Pulmonary artery endothelial cell (primary cell): ENCODE measurements at places on chromosomes 2 and 18. TPM values are rescaled to one million over a fixed set of nuclear protein-coding genes. Genes with fewer than 3 reads are reported as not detected.

DNA sequence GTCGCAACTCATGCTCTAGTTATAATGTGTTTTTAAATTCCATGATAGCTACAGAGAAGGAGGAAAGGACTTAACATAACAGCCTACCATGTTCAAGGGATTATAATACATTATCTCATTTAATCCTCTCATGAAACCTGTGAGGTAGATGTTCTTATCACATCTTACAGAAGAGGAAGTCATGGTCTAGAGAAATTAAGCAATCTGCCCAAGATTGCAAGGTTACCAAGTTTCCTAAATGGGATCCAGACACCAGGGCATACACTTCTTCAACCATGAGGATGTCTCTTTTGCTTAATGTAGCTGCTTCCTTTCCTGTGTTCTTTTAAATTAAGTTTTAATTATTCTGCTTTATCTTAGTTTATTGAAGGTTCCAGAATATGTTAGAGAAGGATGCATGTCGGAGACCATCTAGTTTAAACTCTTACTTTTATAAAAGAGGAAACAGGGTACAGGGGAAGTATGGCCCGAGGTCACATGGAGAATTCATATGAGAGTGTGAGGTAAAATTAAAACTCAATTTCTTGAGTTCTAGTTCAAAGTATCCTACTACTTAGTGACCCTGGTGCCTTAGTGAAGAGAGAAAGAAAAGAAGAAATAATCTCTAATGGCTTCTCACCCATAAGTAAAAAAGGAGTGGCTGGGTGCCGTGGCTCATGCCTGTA lies 3.6 kb upstream of the IL1A start:
- no peak for DNase-seq

GRCh38 chr2:232592772-232593395 lies 40.5 kb upstream of the EFHD1 start:
- peak; percentile 32 for DNase-seq

DNA sequence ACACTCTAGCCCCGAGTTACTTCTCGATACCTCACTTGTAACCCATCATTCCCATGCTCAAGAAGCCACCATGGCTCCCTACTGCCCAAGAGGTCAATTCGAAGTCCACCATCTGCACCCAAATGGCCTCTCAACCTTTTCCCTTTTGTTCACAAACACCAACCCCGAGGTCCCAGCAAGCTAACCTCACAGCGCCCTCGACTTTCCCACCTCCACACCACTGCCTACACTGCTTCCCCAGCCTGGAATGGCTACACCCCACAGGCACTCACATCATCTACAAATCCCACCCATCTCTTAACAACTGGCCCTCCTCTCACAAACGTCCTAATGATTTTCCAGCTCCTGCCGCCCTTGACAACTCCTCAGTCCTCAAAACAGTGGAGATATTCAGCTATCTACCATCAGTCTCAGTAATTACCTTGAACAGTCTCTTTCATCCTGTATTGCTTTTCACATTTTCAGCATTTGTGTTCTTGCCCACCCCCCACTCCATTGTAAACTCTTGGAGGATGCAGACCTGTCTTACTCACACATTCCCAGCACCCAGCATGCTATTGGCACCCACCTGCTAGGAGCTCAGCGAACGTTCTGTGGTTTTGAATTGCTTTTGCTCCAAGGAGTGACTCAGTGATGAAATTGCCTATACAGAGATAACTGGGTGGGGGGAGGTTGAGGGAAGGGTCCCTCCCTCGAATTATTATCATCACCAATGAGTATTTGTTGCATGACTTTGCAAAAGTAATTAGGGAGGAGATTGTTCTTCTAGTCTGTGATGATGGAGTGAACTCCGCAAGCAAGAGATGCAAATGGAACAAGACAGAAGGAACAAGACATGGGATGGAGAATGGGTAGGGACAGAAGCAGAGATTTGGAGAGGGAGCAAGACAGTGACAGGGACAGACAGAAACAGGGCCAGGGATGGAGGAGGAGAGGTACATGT lies 106.8 kb downstream of the CYP26B1 start:
- no peak for DNase-seq

DNA sequence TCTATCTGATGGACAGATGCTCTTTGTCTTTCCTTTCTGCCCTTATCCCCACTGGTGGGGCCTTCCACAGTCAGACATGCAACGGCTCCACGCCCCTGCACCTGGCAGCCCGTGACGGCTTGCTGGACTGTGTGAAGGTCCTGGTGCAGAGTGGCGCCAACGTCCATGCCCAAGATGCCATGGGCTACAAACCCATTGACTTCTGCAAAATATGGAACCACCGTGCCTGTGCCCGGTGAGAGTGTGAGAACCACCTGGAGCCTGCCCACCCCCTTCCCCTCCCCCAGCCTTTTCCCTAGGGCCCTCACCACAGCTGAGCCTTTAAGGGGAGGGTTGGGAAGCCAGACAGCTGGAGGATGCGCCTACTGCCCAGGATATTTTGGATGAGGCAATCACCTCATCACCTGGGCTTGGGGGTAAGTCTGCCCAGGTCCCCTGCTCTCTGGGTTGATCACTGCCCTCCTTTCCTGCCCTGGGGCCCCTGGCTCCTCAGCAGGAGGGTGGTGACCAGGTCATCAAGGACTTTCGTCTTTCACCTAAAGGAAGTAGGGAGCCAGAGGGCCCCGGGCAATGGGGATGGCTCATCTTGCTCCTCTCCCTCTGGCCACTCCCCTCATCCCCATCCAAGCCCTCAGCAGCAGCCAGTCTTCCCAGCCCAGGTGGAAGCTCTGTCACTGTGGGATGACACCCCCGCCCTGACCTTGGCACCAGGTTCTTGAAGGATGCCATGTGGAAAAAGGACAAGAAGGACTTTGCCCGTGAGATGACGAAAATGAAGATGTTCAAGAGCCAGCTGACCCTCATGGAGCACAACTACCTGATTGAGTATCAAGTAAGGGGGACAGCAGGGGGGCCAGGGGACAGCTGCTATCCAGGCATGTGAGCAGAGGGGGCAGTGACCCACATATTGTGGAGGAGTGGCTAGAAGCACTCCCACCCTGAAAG lies 3.7 kb downstream of the ANKRD53 start:
- DNase-seq = no peak

- DNase-seq = no peak
These were observed 787 bp upstream of the TRIM54 start for GRCh38 chr2:27281442-27281841.

MTCL1 gene
- 17.5 and 28.5 TPM in 2 replicates for total RNA-seq

AP1S3 gene
- total RNA-seq = 3.4 and 7.2 TPM in 2 replicates

DNA sequence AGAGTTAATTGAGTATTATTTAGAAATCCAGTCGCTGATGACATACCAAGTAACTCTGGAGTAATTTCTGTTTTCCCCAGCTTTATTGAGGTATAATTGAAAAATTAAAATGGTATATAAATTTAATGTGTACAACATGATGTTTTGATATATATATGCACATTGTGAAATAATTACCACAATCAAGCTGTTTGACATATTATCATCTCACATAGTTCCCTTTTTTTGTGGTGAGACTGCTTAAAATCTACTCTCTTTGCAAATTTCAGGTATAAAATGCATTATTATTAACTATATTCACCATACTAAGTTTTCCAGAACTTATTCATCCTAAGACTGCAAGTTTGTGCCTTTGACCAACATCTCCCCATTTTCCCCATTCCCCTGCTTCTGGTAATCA lies 25.0 kb upstream of the SPAG16 start:
- no peak for DNase-seq
